ENCODE measurements at places on chromosomes 3 and 15.

DNA sequence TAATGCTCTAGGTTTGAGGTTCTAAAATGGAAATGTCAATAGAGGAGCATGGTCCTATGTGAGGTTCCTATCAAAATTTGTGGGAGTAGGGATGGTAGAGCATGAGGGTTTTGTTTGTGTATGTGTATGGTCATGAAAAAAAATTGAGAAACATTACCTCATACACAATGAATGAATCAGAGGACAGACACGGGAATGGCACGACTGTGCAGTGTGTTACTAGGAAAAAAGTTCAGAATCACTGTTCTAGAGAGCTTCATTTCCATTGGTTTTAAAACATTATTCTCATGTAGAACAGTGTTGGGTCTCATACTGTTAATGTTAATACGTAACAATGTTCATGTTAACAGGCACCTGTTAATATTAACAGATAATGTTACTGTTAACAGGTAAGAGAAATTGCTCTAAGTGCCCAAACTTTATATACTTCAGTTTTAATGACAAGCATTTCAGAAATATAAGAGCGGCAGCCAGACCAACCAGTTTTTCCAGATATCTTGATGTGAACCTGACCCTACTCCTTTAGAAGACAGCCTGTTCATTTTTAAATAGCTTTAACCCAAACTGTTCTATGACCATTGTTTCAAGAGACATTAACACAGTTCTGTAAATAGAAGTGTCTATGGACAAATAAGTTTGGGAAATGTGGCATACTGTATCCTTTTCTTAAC is 48.0 kb downstream of the SLC15A2 start:
- no peak for DNase-seq

DNA sequence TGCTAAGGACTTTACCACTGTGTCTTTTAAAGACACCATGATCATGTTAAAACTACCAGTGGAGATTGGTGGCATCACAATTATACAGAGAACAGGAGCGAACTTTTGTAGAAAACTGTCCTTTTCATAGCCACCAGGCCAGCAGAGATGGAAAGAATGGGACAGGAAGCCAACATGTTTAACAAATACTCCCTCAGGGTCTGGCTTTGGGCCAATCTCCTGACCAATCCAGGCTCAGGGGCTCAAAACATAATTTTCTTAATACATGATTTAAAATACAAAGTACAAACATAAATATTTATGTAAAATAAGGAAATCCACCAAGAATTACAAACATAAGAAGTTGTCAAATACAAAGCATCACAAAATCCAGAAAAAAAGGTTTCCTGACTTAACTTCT is 266.0 kb downstream of the VPS13C start:
- DNase-seq: no peak

DNA sequence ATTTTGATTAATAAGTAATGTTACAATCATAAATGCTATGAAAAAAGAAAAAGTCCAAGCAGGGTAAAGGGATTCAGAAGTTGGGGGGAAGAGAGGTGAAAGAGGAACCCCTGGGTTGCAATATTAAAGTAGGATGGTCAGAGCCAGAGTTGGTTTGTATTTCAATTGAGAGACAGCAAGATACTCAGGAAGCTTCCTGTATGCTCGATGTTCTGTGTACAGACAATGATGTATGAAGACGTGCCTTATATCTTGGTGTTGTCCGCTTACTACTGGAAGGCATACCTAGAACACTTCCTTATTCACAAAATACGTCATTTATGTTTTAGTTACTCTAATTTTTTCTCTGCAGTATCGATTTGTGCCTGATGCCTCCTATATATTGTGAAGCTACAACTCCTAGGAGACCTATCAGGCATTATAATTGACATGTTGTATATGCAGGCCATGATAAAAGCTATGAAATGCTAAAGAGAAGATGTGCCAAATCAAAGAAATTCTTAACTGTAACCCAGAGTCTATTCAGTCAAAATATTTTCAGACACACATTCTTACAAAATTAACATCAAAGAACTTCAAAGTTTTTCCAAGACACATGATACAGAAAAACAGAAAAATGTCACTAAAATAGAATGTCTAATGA is 87.5 kb downstream of the TBL1XR1 start:
- no peak for DNase-seq

DNA sequence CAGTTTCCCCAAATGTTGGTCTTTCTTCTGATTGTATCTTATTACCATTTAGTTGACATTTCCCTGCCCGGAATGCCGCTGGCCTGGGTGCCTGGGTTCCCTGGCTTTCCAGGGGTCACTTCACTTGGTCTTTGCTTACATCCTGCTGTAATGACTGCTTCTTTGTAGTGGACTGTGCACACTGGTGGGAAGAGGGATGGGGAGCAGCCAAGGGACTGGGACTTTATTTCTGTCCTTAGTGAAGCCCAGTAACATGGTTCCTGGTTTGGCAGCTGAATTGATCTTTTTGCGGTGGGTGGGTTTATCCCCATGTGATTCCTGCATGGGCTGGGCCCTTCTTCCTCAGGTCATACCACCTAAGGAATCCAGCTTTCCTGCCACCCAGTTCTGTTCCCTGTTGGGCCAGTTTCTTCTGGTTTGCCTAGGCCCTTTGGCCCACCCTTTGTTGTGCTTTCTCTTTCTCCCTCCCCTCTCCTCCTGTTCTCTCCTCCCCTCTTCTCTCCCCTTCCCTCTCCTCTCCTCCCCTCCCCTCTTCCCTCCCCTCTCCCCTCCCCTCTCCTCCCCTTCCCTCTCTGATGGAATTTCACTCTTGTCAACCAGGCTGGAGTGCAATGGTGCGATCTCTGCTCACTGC is 41.9 kb downstream of the TRIM71 start:
- no peak for DNase-seq

DNA sequence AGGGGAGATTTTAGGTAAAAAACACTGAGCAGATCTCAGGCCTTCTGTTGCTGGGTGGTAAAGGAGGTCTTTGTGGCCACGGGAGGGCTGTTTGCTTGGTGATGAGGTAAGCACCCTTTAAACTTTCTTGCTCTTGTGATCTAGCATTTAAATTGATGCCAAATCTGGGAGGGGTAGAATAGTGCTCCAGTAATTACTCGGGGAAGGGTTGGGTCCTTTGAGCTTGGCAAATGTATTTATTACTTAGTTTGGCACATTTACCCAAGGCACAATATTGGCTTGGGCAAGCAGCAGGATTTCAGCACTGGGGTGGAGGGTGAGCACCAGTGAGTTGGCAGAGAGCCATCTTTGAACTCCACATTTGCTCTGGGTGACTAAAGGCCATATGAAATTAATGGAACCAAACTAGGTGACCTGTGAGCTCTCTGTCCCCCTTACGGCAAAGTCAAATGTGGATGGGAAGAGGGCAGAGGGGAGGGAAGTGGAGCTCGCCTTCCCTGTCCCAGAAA is 185.9 kb upstream of the ONECUT1 start:
- no peak for DNase-seq

GRCh38 chr15:39181940-39182339 is 398.9 kb upstream of the THBS1 start:
- DNase-seq: no peak

- DNase-seq: no peak
These were observed 163.3 kb downstream of the AKAP13 start for GRCh38 chr15:85543741-85544155.

- no peak for DNase-seq
These were observed 45.5 kb downstream of the GREM1 start for GRCh38 chr15:32763295-32763694.

DNA sequence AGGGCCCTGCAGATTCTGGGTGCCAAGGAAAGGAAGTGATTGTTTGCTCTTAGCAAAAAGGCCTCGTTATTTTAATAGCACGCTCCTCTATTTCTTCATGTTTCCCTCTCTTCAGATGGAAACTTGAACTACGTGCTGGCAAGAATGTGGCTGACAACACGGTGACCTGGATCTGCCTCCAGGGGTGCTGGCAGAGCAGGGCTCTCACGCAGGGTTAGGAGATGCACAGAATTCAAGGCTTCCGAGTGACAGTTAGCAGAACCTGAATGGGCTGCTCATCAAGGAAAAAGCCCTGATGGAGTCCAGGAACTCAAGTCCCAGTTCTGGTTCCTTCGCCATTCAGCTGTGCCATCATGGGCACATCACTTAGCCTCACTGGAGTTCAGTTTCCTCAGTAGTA is 22.7 kb downstream of the CYP19A1 start:
- no peak for DNase-seq

GRCh38 chr3:150399060-150399459 is 9.0 kb upstream of the TSC22D2 start:
- no peak for DNase-seq

DNA sequence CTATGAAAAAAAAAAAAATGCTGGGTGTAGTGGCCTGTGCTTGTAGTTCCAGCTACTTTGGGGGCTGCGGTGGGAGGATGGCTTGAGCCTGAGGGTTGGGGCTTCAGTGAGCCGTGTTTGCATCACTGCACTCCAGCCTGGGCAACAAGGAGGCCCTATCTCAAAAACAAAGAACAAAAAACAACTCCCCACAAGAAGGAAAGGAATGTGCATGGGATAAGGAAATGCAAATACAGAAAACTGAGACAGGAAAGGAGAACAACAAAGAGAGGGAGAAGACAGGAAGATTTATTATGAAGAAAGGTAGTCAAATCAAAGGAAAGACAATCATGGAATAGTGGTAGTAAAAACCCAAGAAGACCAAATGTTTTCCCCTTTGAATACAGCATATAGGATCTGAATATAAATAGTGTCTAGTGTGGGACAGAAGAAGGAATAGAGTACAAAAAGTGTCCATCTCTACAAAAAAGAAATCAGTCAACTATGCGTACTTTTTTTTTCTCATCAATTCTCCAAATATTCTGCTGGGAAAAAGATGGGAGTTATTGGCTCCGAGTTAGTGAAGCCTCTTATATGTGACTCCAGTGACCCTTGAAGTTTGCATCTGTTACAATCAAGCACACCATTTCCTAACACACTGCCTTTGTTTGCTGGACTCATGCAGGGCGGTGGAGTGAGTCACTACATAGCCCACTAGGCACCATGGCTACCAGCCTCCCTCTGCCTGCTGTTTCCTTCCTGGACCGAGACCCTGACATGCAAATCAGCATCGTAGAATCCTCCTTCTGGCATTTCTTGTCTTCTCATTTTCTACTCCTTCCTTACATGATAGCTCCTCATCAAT is 101.2 kb upstream of the PTX3 start:
- DNase-seq: no peak

- DNase-seq: no peak
These were observed 210.3 kb downstream of the ULK4 start for GRCh38 chr3:41751597-41751996.

DNA sequence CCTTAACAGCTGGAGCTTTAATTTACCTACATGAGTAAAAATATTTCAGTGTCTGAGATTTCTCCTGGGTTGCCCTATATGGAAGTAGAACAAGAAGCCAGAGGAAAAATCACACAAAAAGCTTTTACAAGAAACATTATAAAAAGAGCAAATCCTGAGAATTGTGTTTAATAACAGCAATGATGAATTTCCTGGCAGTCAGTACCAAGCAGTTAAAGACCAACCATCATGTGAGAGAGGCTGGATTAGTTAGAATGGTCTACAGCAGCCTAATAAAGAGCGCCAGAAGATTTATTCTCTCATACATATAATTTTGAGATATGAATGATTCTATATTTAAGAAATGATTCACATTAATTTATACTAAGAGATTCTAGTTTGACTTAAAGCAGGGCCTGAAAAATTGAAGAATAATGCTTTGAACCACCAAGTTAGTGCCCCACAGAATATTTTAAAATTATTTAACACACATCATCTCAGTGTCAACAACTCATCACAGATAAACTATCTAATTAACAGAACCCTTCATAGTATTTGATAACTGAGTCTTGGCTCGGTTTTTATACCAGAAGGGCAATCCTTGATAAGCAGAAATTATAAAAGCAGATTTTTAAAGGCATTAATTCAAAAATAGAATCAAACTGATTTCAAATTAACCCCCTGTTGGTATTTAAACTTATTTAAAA is 59.9 kb upstream of the DPH6 start:
- DNase-seq: no peak

DNA sequence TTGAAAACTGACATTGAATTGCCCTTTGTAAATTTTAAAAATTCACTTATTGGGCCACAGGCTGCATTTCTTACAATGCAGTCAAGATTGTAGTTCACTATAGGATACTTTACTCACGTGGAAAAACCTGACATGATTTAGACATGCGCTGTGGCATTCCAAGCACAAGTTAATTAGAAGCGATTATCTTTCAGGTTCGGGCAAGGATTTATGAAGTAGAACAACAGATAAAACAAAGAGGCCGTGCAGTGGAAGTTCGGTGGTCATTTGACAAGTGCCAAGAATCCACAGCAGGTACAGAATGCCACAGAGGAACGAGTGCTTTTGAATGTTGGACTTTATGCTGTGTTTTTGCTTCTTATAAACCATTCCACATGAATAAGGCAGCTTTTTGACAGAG is 37.8 kb downstream of the GPR171 start:
- no peak for DNase-seq

GRCh38 chr3:81500039-81500438 is 261.4 kb downstream of the GBE1 start:
- DNase-seq: no peak

GRCh38 chr15:32871883-32872282 is 154.1 kb downstream of the GREM1 start:
- no peak for DNase-seq

DNA sequence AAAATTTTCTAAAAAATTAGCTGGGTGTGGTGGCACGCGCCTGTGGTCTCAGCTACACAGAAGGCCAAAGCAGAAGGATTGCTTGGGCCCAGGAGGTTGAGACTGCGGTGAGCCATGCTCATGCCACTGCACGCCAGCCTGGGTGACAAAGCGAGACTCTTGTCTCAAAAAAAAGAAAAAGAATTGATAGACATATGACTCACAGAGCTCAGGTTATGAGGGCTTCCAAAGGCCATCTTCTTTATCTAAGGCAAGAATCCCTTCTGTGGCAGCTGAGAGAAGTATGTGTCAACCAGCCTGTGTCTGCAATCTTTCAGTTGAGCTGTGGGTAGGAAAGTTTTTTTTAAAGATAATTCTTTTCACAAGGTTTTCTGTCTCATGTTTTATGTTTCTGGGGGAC is 53.9 kb downstream of the MRPS25 start:
- DNase-seq: no peak

GRCh38 chr3:112653881-112654300 is 12.9 kb upstream of the CCDC80 start:
- DNase-seq: no peak

GRCh38 chr3:128665362-128666021 is 14.9 kb upstream of the RPN1 start:
- no peak for DNase-seq

- no peak for DNase-seq
These were observed 29.1 kb upstream of the SRGAP3 start for GRCh38 chr3:9278498-9278897.

DNA sequence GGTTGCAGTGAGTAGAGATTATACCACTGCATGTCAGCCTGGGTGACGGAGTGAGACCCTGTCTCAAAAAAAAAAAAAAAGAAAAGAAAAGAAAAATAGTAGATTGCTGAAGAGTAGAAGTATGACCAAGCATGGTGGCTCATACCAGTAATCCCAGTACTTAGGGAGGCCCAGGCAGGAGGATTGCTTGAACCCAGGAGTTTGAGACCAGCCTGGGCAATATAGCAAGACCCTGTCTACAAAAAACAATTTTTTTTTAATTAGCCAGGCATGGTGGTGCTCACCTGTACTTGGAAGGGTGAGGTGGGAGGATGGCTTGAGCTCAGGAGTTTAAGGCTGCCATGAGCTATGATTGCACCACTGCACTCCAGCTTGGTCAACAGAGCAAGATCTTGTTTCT is 2.5 kb downstream of the NKTR start:
- DNase-seq: no peak
